Body of pancreas (tissue), 4 donors: ENCODE measurements at places on chromosomes 16 and 17. TPM values are rescaled to one million over a fixed set of nuclear protein-coding genes. Genes with fewer than 3 reads are reported as not detected.

SHBG gene
- total RNA-seq: not detected

- DNase-seq: no peak
These were observed 15.9 kb downstream of the POLR3E start for GRCh38 chr16:22312897-22313781.

ASGR2 gene
- total RNA-seq: not detected

DNA sequence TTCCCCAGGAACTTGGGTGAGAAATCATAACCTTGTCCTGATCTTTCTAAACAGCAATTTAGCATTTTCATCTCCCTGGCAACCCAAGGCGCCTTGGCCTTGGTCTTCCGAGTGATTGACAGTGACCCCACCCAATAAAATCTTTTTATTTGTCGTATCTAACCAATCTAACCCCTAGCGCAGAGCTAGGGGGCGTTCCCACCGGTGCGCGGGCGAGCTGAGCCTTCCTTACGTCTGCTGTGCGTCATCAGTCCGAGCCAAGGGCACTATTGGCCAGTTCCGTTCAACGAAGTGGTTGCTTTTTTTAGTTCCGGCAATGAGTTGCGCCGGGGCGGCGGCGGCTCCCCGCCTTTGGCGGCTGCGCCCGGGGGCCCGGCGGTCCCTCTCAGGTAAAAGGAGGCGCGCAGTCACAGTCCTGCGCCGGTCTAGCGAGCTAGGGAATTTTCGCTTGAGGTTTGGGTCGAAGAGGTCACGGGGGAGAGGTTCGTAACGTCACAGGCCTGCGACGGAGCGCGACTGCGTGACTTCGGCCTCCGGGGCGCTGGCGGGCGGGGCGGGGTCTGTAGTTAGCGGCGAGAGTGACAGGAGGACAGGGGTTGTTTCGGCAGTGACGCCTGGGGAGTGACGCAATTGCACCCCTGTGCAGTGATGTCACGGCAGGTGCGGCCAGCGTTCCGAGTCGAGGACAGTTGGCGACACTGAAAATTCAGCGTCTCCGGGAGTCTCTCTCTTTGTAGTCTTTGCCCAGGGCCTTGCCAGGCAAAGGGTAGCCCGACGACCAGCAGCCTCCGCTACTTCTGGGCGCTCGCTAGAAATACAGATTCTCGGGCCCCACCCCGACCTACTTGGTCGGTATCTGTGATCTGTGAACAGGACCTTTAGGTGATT is at the start of gene COQ7:
TSS of gene COQ7 (plus strand) at position 266 of the 888 bp plus-strand sequence. CDS start at position 317, 51 bp downstream.
- DNase-seq: peak; percentile 100

- DNase-seq: no peak
These were observed 22.9 kb downstream of the ADAM11 start for GRCh38 chr17:44781551-44782325.

DNA sequence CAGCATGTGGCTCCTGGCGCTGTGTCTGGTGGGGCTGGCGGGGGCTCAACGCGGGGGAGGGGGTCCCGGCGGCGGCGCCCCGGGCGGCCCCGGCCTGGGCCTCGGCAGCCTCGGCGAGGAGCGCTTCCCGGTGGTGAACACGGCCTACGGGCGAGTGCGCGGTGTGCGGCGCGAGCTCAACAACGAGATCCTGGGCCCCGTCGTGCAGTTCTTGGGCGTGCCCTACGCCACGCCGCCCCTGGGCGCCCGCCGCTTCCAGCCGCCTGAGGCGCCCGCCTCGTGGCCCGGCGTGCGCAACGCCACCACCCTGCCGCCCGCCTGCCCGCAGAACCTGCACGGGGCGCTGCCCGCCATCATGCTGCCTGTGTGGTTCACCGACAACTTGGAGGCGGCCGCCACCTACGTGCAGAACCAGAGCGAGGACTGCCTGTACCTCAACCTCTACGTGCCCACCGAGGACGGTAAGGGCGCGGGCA is 645 bp downstream of the NLGN2 start:
- DNase-seq: no peak

DNA sequence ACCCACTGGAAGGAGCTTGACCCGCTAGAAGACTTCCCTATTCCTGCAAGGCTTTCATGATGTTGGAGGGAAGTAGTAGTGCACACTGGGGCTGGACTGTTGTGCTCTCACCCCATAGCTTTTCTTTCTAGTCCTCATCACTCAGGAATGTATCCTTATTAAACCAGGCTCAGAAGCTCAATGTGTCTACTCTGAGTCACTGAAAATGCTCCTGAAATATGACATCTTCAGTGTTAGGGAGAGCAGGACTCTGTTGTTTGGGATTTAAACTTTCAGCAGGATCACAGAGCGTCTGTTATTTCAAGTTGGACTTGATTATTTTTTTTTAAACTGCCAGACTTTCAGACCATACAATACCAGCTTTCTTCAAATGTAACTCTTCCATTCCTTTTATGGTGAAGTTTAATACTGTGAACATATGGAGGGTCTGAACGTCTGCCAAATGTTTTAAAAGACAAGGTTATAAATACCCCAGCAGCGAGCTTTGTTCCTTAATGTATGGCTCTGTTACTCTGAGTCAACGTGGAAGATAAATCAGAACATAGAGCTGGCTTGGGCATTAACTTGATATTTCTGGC is 257.5 kb downstream of the CDH11 start:
- DNase-seq: no peak

DNA sequence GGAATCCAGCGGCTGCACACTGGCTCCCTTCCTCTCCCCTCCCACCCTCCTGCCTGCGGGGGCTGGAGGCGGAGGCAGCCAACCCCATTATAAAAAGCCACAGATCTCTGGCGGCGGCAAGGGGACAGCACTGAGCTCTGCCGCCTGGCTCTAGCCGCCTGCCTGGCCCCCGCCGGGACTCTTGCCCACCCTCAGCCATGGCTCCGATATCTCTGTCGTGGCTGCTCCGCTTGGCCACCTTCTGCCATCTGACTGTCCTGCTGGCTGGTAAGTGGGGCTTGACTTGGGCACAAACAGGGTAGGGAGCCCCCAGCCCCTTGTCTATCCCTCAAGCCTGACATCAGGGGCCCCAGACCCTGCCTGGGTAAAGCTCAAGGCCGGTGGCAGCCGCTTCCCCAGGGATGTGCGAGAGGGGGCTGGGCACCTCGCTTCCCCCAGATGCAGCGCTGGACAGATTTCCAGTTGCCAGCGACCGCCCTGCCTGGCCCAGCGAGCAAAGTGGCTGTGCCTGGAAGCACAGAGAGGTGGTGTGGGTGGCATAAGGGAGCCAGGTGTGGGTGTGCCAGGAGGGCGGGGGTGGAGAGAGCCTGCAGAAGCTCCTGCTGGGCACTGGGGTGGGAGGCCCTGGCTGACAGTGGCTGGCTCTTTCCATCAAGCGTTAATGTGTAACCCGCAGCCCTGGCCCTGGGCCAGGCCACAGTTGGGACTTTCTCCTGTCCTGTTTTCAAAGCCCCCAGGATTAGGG is at the start of gene CX3CL1:
TSS of gene CX3CL1 (plus strand) at position 119 of the 745 bp plus-strand sequence. CDS start at position 198, 79 bp downstream.
- DNase-seq: peak; percentile 76

DNA sequence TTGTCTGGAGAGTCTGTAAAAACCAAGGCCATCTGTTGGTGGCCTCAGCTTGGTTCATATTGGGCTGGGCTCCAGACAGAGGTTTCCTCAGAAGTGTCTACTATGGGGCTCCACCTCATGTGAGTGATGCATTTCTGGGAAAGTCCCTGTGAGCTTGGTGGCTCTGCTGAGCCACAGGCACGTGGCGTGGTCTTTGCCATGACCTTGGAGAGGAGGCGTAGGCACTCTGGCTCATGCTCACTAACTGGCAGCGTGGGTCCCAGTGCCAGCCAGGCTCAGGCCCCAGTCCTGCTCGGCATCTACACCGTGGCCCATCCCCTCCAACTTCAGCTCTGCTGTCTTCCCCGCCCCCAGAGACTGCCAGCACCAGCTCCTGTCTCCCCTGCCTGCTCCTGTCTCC is 10.7 kb upstream of the SMTNL2 start:
- DNase-seq: no peak

TERB1 gene
- total RNA-seq: not detected
